ENCODE measurements at places on chromosomes 3 and 15.

- no peak for DNase-seq
Observed at GRCh38 chr15:38549222-38549621, 15.4 kb downstream of the RASGRP1 start.

DNA sequence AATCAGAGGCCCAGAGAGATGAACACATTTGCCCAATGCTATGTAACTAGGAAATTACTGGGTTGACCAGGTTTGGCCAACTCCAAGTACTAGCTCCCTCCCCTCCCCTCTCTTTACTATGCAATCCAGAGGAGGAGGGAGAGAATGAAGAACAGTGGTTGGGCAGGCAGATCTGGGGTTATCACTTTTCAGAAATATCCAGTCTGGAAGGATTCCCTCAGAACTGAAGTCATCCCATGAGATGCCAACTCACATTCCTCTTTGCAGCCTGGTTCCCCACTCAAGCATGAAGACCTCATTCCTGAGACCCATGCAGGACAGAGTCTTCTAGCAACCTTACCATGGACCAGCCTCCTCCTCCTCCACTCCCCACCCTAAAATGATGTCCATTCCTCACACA, 201.1 kb downstream of the TLE3 start:
- DNase-seq = no peak

DNA sequence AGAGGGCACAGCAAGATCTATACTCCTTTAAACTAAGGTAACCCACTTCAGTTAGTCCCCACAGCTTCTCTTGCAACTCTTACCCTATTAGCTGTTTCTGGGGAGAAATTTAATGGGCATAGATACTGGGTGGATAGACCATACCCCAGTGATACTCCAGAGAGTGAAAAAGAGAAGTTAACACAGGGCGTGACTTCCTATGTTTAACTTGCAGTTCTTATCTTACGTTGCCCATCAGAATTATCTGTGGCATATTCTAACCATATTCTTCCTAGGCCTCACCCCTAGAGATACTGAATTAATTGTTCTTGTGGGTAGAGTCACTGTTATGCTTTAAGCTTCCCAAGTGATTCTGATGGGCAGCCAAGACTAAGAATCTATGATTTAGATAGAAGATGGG, 485.4 kb upstream of the TPRG1 start:
- DNase-seq = no peak

DNA sequence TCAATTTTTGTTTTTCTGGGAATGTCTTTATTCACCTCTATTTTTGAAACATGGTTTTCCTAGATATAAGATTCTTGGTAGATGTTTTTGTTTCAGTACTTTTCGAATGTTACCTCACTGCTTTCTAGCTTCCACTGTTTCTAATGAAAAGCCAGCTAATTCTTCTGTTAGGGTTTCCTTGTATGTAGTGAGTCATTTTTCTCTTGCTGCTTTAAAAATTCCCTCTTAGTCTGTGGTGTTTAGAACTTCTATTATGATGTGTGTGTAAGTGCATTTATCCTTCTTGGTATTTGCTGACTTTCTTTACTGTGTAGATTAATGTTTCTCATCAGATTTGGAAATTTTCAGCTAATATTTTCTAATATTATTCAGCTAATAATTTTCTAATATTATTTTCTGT, 151.1 kb upstream of the OSTN start:
- no peak for DNase-seq

DNA sequence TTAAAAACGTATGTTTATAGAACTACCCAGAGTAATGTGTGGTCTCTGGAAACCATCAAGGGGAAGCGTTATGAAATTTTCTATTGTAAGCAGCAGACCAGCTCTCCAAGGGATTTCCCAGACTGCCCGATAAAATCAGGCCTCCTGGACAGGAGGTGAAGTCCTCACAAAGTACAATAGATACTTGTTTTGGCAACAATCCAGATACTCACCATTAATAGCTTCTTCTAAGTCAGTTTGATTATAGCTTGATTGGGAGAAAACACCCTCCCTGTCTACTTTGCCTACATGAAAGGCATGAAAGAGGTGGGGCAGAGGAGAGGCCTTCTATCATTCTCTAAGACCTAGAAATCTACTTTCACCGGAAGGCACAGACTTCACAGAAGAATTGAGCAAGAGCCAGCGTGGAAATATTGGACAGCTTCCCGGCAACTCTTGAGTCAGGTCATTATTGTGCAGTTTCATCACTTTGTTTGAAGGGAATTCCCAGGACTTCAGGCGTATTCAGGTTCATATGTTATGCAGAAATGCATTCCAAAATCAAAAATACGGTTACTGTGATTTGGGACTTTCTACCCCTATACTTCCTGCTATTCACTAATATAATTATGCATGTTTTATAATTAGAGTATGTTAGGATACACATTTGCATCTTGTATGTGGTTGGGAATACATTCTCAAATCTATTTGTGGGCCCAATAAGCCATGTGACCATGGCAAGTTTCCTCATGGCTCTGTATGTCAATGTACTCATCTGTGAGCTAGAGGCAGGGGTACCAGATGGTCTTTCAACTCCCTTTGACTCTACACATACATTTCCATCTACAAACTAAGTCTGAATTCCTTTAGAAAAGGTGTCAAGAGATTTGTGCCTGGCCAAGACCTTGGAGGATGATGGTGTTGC, 103.5 kb downstream of the CD47 start:
- peak; percentile 91 for DNase-seq

- DNase-seq = no peak
Observed at GRCh38 chr15:95994418-95994817, 336.1 kb upstream of the NR2F2 start.

DNA sequence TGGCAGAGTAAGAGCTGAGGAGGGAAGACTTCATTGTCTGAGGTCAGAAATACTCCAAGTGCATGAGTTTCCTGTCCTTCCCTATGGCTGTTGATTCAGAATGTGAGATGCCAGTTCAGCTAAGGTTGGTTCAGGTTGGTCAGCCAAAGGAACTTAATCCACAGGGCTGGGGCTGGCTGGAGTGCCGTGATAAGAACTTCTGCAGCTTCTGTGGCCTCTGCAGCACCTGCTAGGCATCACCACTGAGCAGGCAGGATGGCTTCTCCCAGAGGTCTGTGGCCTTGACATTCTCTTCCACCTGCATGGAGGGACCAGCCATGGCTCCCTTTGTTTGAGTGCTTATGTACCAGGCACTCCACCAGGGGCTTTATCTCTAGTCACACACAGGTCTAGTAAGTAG, 109.5 kb upstream of the PLXNA1 start:
- no peak for DNase-seq

DNA sequence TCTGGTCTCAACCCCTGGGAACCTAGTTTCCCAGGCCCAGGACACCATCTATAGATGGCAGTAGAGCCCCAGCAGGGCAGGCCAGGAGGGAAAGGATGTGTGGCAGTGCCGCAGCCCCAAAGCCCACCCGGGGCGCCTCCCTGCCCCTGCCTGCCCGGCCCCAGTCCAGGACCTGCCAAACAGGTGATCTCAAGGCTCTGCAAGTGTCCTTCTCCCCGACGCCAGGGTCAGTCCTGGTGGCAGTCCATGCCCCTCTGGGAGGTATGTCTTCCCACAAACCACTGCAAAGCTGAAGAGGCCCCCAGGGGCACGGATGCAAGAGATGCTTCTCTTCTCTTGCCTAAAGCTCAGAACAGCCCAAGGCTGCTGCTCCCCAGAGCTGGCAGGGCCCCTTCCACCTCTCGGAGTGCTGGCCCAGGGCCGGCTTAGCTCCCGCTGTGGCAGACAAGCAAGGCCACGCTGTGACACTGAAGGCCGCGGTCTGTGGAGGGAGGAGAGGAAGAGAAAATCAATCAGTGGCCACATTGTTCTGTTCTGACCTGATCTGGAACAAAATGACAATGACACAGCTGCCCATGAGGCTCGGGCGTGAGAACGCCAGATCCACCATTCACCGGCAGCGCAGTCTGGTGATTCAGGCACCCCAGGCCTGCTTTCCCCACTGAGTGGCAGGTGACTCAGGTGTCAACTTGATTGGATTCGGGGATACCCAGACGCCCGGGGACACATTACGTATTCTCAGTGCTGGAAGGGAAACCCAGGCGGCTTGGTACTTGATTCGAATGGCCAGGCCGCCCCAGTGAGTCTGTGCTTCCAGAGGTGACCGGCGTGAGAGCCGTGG, 34.0 kb downstream of the KLHL25 start:
- DNase-seq = no peak

GRCh38 chr3:88812576-88812975, 294.8 kb upstream of the EPHA3 start:
- DNase-seq = no peak

DNA sequence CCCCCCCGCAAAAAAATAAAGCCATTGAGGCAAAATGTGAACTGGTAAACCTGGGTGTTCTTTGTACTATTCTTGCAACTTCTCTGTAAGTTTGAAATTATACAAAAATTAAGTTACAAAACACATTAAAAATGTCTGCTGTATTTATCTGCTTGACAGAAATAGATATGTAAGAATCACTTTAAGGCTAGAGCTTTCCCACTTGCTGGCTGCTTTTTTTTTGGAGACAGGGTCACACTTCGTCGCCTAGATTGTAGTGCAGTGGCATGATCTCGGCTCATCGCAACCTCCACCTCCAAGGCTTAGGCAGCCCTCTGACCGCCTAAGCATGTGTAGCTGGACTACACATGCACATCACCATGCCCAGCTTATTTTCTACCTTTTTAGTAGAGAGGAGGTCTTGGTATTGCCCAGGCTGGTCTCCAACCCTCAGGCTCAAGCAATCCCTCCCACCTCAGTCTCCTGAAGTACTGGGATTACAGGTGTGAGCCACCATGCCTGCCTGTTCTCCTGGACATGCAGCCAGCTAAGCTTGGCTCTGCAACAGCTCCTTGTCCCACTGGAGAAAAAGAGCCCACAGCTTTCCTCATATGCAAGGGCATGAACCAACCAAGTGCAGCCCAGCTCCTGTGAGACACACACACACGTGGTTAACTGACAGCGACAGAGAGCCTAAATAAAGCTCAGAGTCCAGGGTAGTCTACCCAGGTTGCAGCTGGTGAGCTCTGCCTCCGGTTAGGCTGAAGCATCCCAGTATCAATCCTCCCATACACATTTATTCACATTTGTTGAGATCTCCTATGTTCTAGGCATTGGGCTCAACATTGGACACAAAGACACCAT, 4.5 kb downstream of the RPS17 start:
- DNase-seq = no peak

DNA sequence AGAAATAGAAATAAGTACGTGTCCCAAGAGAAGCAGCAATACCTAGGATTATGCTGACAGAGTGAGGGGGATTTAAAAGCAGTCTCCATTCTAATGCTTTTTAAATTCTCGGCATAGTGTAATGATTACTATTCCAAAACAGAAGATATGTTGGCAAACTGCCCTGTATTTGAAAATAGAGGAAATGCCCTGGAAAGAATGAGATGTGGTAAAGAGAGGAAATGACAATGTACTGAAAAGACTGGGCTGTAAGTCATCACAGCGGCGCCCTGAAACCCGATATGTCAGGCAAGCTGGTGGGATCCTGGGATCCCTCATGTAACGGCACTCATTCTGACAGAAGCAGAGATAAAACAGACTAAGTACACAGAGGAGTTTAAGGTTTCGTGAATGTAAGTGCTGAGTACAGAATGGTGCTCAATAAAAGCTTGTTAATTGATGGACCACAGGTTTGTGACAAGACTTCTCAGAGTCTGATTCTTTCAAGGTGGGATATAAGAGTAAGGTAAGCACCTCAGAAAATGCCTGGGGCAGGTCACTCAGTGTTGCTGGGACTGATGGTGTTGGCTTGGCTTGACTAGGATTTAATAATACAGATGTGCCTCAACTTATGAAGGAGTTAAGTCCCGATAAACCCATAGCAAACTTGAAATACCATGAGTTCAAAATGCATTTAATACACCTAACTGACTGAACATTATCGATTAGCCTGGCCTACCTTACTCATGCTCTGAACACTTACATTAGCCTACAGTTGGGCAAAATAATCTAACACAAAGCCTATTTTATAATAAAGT, 91.4 kb downstream of the NFKBIZ start:
- DNase-seq = peak; percentile 81

GRCh38 chr3:129539206-129539605, 3.8 kb upstream of the H1-8 start:
- DNase-seq = no peak

DNA sequence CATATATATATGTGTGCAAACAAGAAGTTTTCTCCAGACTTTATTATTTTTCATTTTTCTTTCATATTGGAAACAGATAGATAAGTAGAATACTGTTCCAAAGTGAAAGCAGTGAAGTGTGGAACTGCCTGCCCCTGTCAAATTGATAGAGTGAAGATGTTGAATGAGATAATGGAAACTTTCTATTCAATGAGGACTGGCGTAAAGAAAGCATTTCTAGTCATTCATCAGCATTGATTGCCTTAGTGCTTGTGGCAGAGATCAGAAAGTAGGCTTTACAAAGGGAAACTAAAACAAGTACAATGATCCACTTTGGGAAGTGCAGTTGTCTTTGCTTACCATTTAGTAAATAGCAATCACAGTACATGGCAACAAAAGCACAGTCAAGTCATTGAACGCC, 300.0 kb downstream of the CADM2 start:
- no peak for DNase-seq

DNA sequence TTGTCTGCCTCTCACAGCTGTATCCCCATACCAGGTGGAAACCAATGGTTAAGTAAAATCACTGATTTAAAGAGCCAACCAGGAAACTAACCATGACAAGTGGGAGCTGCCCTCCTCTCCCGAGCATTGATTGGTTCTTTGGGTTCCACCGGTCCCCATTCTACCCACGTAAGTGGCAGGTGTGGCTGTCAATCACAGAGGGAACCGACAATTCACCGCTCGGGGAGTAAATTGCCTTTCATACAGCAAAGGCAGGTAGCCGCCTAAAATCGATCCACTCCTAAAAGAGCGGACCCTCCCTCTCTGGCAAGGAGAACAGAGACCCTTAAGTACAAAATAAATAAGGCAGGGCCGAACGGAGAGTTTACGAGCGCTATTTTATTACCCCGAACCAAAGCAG, 1.2 kb downstream of the ERC2 start:
- DNase-seq = peak; percentile 3

DNA sequence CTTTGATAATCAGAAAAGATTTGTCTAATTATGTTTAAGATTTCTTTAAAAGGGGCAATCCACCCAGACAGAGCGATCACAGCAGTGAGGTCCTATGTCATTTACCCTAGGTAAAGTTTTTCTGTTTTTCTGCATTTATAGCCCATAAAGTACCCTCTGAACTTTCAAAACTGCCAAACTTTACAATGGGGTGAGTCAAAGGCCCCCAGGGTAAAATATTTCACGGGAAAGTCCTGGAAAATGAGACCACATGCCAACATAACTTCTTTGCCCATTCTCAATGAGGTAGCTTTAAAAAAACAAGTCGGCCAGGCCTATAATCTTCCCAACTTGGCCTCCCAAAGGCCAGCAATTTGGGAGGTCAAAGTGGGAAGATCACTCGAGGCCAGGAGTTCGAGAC, 53.0 kb downstream of the SUCLG2 start:
- DNase-seq = no peak

- DNase-seq = no peak
Observed at GRCh38 chr15:92719021-92719420, 63.4 kb upstream of the FAM174B start.

Data from pulmonary artery endothelial cell (primary cell).